ENCODE measurements at places on chromosomes 12 and 14.

DNA sequence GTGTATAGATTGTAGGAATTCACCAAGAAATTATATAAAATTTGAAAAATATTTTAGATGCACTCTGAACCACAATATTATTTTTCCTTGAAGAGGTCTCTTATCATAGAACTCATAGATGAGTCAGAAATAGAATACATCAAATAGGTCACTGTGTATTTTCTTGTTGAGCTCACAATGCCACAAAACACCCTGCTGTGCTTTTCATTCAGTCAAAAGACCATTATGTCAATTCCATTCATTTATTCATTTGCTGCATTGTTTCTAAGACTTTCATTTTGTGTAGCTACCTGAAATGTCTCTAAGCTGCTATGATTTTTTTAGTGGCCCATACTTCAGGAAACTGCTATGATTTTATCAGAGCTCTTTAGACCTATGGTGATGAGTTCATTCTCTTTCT lies 231.9 kb upstream of the AVPR1A start:
- no peak for DNase-seq

DNA sequence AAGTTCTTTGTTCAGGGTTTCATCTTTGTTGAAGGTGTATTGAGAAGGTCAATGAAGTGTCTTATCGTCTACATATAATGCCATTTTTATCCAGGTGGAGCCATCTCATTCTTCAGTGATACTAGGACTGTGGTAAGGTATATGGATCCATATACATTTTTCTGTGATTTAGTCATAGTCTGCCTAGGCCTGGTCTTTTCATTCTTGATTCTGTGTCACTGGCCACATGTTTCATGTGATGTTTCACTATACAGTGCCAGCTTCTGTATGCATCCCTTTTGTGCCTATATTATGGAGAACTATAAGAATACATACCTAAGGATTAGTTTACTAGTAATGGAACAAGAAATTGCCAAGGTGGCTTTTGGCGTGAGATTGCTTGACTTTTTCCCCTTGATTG lies 40.5 kb downstream of the VEZT start:
- DNase-seq = no peak

- no peak for DNase-seq
These were observed 5.6 kb downstream of the ERH start for GRCh38 chr14:69392481-69392880.

- peak; percentile 87 for DNase-seq
These were observed 238.8 kb downstream of the DACT1 start for GRCh38 chr14:58876608-58877007.

GRCh38 chr12:80053051-80053790 lies 46.1 kb upstream of the OTOGL start:
- peak; percentile 89 for DNase-seq

DNA sequence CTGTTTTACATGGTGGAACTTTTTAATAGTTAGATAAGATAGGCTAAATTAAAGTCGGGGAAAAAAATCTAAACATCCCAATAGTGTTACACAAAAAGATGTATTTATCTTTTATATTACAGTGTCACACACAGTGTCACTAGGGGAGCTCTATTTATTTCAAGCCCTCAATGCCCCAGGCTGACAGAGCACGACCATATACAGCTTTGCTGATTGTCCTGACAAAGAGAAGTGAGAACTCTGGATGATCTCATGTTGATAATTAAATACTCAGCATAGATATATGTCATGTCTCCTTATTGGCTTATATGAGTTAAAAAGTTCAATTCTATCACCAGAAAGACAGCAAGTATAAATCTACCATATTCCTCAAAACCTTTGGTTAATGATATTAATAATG lies 594.3 kb downstream of the LRFN5 start:
- DNase-seq = no peak

GRCh38 chr14:91272341-91273272 lies 28.1 kb upstream of the GPR68 start:
- DNase-seq = no peak

DNA sequence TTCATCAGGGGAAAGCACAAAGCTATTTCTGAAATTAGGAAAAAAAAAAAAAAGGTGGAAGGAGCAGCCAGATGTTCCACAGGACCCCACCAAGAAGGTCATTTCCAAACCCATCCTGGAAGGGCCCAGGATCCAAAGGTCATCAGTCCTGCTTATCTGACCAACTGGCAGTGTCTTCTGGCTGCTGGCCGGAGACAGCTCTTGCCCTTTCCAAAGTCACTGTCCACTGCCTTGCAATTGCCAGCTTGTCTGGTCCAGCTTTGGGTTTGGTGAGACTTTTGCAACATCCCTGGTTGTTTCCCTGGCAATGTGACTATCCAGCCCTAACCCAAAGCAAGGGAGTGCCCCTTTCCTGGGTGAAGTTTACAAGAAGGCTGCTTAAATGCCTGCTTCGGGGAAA lies 18.9 kb upstream of the HSPB8 start:
- DNase-seq = no peak

- DNase-seq = peak; percentile 87
These were observed at the start of the genes CCDC92 and ZNF664 for GRCh38 chr12:123972457-123973401. Gene CCDC92, minus strand, starts transcription at chr12:123972831. Its CDS starts 28,526 bp downstream, at chr12:123944305. Gene ZNF664, plus strand, starts transcription at chr12:123973215. Its CDS starts 38,930 bp downstream, at chr12:124012145.
